ENCODE measurements at places on chromosomes 2 and 18.

DNA sequence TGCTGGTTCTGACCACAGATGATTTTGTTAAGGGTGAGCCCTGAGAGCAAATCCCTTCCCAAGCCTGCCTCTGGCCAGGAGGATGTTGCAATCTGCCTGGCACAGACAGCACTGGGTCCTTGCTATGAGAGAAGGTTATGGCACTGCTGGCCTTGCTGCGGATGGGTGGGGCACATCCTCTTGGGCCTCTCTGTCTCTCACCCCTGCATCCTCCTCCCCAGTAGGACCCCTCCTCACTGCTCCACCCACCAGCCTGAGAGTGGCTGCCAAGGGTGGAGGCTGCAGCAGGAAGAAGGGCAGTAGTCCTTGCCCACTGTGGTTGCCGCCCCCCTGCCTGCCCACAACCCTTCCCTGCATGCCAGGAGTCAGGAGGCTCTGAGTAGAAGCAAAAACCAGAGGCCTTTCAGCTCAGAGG, 180.9 kb downstream of the ZBTB7C start:
- no peak for DNase-seq

DNA sequence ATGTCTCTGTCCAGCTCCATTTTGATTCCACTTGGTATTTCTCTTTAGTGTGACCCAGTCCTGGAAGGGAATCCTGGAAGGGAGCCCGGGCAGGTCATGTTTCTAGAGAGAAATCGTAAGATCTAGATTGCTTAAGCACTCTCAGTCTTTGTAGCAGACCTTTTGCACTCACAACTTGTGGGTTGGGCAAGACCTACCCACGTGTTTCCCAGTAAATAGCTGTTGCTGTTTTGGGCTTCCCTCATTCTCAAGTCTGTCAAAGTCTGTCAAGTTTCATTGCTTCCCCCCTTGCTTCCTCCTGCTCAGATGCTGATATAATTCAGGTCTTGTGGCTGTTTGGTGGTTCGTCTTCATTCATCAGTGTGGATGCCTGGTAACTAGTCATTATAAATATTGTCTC, 17.4 kb upstream of the NEMP2 start:
- DNase-seq, result no peak

DNA sequence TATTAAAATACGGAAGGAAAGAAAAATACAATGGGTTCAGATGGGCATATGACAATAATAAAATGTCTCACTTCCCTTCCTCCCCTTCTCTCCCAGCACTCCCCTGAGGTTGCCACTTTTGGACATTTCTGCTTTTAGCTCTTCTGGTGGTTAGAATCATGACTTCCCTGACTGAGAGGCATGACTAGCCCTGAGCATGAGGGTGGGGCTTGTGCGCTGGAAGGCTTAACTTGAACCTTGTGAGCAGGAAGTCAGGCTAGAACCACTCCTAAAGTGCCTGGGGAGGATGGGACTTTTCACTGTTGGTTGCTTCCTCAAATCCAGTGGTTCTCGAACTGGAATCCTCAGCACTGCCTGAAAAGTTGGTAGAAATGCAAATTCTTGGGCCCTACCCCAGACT, 19.7 kb upstream of the ARHGAP25 start:
- DNase-seq, result peak; percentile 68

DNA sequence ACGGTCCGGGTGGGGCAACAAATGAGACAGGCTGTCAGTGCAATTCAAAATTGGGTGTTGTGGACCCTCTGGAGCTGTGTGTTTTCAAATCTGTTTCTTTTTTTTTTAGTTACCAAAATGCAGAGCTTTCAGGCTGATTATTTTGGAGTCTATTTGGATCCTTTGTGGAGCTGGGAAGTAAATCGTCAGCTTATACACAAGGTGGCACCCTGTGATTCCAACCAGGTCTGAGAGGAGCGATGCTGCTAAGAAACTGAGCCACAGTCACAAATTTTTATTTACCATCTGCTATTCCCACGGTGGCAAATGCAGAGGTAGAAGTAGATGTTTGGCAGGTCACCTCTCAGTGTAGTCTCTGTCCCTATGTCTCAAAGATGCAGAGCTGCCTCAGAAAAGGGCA, 3.8 kb upstream of the EPC2 start:
- no peak for DNase-seq

- DNase-seq, result no peak
Measured at GRCh38 chr18:43680096-43680495, 402.8 kb upstream of the SYT4 start.

DNA sequence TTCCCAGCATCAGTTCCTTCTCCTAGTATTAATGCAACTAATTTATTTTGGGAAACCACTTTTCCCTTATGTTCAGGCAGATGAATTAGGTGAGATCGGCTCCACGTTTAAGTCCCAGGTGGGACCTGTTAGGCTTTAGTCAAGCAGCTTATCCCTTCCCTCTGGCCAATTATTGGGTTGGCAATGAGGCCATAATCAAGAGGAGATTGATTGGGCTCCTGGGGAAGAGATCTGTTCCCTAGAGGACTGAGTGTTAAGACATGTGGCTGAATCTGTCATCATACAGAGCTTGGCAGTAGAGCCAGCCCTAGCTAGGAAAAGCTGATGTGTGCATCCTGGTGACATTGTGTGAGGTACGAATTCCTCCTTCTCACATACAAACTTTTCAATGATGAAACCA, 104.4 kb downstream of the PTH2R start:
- no peak for DNase-seq
